ENCODE measurements at places on chromosomes 5 and 9.

DNA sequence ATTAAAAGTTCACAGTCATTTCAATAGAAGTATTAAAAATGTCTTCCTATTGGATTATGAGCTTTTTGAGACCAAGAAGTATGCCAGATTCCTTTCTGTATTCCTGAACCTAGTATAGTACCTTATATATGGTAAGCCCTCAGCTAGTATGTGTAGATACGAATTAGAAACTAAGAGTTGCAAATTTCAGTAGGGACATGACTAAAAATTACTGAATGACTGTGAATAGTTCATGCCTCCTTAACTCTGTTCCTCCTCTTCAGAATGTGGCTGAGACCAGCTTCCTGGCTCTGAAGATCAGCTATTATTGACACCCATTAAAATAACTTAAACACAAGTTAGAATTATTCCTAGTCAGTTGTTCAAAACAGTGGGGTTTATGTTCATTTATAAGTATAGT lies 19.7 kb downstream of the KDM3B start:
- no peak for DNase-seq

DNA sequence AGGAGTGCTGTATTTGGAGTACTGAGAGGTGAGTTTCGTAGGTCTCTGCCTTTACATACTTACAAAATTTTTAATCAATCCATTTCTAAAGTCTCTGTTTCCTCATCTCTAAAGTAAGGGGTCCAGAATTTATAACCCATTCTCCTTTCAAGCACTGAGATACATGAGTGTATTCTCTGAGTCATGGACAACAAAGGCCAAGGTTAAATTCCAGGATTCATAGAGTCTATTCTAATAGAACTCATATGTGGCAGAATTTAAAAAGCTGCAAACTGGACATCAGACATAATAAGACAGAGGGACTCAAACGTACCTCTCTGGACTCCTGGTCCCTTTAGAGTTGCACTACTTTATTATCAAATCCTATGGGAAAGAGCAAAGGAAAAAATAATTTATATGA lies 112.5 kb upstream of the SLIT3 start:
- no peak for DNase-seq

DNA sequence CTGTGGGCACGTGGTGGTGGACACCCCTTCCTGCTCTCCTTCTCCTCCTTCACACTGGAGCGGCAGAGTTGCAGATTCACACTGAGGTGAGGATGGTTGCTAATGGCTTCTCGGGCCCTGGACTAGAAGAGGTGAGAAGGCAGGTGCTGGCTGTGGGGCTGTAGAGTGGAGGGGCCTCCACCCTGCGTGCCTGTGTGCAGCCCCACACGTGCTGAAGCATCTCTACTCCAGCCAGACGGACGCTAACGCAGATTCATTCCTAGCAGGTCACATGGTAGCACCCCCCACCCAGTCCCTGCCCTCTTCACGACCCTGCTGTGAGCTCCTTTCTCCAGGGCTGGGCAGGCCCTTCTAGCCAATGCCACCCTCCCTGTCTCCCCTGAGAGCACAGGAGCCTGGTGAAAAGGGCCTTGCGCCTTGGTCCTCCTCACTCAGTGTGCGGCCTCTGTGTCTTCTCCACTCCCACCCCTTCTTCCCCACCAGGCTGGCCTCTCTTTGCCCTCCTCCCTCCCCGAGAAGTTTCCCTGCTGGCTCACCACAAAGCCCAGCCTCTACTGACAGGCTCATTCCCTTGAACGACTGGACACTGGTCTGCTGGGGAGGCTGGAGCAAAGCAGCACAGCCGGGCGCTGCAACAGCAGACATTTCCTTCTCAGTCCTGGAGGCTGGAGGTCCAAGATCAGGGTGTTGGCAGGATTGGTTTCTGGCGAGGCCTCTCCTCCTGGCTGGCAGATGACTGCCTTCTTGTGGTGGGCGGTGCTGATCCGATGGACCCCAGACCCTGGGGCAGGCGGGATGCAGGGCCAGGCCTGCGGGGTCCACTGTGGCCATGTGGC lies 14.2 kb downstream of the CACNA1B start:
- no peak for DNase-seq

GRCh38 chr9:15999422-16000339 lies 446.8 kb downstream of the CCDC171 start:
- DNase-seq: no peak

GRCh38 chr5:38259062-38259808 lies 876 bp downstream of the EGFLAM start:
- DNase-seq: no peak

DNA sequence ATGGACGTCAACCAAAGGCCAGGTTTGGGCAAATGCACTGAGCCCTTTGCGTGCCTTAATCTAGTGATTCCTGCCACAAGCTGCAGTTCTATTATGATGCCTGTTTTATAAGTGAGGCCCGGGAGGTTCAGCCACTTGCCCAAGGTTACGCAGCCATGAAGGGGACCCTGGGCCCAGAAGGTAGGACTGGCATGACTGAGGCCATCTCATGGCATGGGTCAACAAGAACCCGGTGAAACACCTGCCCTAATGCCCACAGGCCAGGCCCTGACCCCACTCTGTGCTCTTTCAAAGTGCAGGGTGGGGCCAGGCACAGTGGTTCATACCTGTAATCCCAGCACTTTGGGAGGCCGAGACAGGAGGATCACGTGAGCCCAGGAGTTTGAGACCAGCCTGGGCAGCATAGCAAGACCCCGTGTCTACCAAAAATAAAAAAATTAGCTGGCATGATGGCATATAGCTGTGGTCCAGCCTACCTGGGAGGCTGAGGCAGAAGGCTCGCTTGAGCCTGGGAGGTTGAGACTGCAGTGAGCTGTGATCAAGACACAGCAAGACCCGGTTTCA lies 8.6 kb downstream of the NINJ1 start:
- no peak for DNase-seq

DNA sequence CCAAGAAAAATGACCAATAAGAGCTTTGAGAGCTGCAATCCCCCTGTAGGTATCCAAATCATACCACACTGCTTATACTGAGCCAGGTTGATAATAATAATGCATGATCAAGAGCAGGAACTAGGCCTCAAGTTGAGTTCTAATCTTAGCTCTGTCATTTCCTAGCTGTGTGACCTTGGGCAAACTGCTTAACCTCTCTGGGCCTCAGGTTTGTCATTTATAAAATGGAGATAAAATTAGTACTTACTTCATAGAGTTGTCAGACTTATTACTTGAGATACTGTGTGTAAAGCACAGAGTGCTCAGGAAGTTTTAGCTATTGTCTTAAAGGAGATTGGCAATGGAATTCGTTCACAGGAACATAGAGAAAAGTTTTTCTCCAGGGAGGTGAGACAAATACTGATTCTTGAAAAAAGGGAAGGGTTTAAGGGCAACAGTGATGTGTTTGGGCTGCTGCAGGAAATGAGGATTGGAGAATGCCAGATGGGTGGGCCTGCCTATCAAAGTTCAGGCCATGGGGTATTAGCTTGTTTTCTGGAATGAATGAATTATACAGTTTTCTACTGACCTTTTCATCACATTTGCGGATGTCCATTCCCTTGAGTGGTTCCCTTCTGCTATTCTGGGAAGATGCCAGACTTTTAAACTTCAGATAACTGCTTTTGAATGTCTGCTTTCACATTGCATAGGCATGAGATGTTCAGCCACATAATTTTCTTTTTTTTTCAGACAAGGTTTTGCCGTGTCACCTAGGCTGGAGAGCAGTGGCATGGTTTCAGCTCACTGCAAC lies 10.2 kb upstream of the ATP6V0E1 start:
- DNase-seq: no peak

DNA sequence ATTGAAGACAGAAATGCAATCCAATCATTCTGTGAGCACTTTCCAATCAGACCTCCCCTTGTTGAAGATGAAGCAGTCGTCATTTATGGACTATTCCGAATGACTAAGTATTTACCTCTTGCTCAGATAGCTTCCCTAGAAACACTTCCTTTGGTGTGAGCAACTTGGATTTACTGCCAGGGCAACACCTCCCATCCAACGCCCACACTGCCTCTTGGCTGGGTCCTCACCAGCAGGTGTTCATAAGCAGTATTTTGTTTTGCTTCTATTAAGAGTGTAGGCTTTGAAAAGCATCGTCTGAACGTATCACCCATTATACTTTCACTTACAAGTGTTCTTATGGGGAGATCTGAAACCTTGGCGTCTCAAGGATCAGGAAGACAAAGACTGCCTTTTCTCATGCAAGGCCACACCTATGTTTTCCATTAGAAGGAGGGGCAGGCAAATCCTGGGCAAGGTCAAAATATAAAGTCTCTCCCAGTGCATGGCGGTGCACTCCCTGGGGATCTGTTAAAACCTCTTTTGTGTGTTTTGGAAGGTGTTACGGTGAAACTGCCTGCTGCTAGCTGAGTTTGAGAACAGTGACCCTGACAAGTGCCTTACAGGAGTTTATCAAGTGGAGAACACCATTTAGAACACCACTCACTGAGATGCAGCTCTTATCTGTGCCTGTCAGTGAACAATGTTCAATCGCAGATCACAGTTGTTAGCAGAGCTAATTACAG lies 10.6 kb upstream of the MARCHF3 start:
- DNase-seq: no peak

DNA sequence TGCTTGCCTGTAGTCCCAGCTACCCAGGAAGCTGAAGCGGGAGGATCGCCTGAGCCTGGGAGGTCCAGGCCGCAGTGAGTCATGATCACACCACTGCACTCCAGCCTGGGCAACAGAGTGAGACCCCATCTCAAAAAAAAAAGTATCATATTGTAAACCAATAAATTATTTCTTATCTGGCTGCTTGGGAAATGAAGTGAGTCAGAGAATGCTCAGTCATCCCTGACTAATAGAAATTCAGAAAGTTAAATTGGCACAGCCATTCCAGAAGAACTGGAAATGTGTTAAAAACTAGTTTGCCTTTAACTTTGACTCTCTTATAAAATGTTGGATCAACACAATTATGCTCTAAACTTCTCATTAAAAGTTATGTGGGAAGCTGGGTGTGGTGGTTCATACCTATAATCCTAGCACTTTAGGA lies 9.8 kb upstream of the GNE start:
- DNase-seq: no peak

DNA sequence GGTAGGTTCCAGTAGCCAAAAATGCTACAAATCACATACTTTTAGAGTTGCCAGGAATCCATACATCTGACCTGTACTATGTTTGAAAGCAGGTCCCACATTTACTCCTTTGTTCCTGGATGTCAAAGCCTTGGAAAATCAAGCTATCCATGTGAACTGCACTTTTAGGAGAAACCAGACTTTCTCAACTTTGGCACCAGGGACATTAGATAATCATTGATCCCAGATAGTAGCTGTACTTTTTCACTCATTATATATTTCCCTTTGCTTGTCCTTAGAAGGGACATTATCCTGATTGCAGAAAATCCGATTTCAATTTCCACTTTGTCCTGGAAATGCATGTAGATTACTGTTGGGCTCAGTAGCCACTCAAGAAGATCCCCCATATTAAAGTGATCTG lies 44.1 kb upstream of the SLC28A3 start:
- no peak for DNase-seq

DNA sequence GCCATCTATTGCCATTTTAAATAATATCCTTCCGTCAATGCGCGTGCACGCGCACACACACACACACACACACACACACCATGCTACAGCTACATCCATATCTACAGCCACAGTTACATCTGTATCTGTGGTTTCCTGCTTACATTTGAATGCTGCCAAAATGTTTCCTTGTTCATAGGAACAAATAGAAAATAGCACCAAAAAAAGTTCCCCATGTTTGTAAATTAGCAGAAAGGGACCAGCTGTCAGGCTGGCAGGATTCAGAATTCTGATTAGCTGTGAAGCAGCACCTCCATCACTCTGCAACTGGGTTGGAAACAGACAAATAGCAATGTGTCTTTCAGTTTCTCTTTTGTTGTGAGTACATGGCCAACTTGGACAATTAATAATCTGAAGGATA lies 601.5 kb downstream of the IRX1 start:
- DNase-seq: no peak

GRCh38 chr9:70125621-70126263 lies 82.1 kb downstream of the MAMDC2 start:
- no peak for DNase-seq

DNA sequence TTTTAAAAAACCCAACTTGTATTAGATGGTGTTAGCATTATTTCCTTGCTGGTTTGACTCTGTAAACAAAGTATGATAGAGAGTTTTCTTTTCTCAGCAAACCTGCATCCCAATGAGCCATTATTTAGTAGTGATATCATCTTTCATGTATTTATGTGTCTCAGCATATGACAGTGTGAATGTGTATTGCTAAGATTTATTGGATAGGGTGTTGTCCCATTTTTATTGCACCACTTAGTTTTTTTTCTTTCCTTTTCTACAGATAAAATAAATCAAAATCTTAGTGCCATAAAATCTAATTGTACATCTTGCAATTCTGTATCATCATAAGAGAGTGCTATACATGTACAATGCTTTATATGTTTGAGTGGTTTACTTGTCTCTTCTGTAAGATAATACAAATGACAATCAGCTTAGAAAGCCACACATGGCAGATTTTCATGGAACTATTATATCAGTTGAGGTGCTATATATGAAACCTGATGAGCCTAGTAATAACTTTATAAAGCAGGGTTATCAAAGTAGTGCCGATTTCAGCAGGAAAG lies 149.2 kb upstream of the CYLC2 start:
- no peak for DNase-seq

DNA sequence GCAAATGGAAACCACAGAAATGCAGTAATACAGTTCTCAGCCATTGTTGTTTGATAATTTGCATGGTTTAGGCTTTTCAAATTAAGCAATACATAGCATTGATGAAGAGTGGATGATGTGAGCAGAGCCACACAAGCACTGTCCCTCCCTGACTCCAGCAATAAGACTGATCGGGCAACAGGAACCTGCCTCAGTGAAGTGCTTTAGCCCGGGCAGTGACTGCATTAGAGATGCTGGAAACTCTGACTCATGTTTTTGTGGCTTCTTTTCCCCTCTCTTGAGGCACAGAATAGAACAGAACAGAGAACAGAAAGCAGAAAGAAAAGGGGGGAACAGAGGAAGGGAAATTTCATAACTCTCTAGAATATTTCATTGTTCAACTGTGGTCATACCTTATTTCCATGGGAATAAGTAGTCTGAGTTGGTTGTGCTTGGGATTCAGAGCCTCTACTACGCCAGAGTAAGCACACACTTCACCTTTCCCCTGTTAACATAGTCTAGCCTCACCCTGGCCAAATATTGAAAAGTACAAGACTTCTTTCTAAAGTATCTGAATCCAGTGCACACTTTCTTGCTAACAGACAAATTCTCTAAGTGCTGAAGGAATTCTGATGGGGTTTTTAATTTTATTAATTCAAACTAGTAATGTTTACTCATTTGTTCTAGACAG lies 164.8 kb upstream of the VCAN start:
- peak; percentile 13 for DNase-seq
